DMS 273 treated with DMSO at 0.1 percent for 48 hours (cell line): ENCODE measurements at places on chromosomes 2 and 18.

DNA sequence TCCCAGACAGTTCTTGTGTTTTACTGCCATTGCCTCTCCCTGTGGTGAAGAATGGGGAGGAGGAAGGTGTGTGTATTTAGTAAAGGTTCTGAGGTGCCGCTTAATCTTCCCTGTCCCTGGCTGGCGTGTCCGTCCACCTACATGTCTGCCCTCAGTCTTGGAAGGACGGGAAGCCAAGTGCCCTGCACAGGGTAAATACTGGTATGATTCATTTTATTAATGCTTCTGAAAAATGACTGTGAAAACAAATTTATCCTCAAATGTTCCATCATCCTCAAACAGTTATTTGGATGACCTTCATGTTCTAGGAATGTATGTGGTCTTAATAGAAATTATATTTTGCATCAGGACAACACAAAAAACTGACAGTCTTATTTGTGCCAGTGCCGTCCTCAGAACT is 6.6 kb downstream of the EPAS1 start:
- no peak for DNase-seq

DNA sequence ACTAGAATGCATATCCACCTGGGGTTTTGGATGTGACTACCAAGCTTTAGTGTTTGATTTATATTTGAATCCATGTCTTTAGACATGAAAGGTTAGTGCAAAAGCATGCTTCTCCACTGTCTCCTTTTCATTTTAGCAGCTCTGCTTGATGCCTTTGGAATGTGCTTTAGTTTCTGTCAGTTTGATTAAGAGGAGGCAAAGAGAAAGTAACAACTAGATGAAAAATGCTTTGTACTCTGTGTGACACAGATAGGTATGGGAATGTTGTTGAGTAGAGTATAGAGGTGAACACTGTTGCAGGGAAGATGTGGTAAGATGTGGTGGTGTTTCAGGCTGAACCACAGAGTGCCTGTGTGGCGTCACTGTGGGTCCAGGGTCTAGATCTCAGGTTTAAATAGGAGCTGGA is 19.8 kb downstream of the PIK3C3 start:
- DNase-seq = no peak

- no peak for DNase-seq
Measured at GRCh38 chr2:124211461-124211860, 186.4 kb downstream of the CNTNAP5 start.

DNA sequence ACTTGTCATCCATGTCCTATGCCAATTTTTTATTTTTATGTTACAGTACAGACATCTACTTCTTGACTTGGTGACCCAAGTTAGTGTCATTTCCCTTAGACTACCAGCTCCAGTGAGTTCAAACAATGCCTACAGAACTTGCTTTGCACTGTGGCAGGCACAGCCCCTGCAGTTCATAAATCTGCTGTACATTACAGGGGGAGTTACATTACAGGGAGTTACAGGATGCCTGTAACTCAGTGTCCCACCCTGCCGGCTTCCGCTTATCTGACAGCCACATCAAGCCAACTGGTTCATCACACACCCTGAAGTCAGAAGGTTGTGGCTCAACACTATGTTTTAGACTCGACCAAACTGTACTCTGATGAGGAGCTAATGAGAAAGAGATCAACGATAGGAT is 7.8 kb upstream of the NPAS2 start:
- no peak for DNase-seq

DNA sequence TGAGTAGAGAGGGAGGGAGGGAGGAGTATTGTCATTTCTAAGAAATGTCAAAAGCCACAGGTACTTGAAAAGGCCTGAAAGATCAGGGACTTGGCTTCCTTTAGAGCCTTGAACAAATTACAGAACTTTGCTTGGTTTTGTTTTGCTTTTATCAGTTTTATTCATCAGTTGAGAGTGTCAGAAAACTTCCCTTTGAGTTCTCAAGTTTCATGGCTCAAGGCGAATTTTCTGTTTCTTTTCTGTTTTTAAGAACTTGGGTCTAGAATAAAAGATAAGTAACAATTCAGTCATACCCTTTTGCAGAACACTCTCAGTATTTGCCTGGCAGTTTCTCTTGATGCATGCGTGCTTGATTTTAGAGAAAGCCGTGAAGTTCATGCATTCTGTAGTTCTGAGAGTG is 531.9 kb downstream of the PARD3B start:
- no peak for DNase-seq
